ENCODE measurements at places on chromosomes 1 and 21. TPM values are rescaled to one million over a fixed set of nuclear protein-coding genes. Genes with fewer than 3 reads are reported as not detected.

GRCh38 chr1:42189931-42190853, 25.6 kb upstream of the GUCA2A start:
- peak; percentile 44 for DNase-seq

GRCh38 chr1:186568221-186568620, 107.3 kb upstream of the PDC start:
- DNase-seq = no peak

DNA sequence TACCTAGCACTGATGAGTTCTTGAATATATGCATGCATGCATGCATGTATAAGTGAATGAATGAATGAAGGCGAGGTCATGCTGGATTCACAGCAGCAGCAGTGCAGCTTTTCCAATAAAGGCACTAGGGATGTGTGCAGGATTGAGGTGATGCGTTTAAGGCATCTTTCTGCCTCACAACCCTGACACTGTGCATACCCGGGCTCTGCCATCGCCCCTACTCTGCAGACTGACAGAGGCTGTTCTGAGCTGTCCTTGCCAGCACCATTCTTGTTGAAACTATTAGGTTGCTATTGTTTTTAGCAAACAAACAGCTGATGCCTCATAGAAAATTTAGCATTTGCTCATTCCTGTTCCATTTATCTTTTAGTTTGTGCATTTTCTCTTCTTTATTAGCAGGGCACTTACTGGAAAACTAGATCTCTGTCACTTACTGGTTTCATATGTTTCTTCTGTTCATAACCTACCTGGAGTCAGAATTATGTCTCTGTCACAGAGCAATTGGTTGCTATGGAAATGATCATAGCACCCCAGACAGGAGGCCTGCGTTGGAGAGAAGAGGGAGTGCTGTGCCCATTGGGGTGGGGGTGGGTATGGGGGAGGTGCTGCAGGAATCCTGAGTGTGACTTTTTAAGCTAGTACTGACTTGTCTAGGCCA, 79.0 kb downstream of the CD58 start:
- no peak for DNase-seq

TACSTD2 gene
- not detected for total RNA-seq

DNA sequence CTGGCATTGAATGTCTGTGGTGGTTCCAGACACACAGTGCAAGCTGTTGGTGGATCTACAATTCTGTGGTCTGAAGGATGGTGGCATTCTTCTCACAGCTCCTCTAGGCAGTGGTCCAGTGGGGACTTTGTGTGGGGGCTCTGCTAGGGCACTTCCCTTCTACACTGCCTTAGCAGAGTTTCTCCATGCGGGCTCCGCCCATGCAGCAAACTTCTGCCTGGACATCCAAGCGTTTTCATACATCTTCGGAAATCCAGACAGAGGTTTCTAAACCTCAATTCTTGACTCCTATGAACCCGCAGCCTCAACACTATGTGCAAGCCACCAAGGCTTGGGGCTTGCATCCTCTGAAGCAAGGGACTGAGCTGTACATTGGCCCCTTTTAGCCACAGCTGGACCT, 43.0 kb downstream of the RGS18 start:
- DNase-seq = no peak

DNA sequence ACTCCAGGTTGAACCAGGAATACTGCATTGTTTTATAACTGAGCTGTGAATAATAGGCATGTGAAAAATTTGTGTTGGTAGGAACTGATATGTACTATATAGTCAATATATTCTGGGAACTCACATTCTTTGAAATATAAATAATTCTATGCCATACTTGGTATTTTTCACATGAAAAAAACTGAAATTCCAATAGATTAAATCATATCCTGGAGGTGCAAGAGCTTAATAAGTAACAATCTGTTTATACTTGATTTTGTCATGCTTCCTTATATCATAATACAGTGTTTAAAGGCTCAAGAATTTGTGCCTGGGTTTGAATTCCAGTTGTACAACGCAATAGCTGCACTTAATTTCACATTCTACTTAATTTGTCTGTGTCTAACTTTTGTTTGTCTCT, 387.0 kb downstream of the USP25 start:
- DNase-seq = no peak

DNA sequence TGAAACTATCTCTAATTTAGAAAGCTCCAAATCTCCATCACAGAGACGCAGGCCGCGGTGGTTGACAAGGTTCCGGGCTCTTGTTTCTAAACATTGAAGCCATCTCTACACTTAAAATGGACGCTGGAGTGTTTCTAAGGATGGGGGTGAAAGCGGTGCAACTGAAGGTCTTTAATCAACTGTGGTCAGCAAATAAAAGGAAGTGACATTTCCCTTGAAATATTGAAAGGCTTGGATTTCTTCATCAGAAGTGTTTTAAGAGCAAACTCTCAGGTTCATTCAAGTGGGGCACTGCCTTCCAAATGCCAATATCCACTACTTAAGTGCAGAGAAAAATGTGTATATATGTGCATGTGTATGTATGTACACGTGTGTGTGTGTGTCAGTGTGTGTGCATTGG, 117.3 kb downstream of the KAZN start:
- DNase-seq = no peak

- peak; percentile 33 for DNase-seq
These were observed 18.3 kb upstream of the KCNE1 start for GRCh38 chr21:34530261-34530660.

GRCh38 chr1:192545896-192546521, 29.6 kb upstream of the RGS1 start:
- DNase-seq = no peak

DNA sequence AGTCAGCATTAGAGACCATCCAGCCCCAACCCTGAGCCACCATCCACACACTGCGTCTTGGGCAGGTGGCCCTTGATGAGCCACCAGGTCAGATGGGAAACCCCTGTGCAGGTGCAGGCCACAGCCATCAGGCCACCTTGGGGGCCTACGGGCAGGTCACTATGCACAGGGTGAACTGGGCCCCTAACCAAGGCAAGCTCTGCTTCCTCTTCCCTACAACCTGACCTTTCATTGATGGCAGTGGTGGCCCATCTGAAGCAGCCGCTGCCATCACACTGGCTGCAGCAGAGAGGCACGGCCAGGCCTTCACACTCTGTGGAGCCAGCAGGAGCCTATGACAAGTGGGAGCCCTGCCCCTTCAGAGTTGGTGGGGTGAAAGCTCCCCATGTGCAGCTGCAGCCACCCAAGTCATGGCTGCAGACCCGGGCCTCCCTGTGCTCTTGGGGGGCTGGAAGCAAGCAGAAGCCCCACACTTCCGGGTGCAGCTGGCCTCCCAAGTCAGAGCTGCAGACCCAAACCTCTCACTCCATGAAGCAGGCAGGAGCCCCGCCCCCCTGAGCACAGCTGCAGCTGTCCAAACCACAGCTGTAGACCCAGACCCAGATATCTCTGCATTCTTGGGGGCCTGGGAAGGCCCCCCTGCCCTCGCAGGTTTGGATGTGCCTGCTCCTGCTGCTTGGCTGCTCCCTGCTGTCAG, 681.5 kb downstream of the MATN1 start:
- DNase-seq = no peak

DNA sequence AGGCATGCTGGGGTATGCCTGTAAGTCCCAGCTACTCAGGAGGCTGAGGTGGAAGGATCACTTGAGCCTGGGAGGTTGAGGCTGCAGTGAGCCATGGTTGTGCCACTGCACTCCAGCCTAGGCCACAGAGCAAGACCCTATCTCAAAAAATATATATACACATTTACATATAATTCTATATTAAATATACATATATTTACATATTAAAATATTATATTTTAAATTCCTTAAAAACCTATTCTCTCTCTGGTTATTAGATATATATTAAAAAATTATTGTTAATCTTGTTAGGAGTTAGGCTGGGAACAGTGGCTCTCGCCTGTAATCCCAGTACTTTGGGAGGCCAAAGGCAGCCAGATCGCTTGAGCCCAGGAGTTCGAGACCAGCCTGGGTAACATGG, 22.7 kb downstream of the GLMN start:
- no peak for DNase-seq

GRCh38 chr1:231046730-231047395, 6.8 kb upstream of the FAM89A start:
- no peak for DNase-seq

DNA sequence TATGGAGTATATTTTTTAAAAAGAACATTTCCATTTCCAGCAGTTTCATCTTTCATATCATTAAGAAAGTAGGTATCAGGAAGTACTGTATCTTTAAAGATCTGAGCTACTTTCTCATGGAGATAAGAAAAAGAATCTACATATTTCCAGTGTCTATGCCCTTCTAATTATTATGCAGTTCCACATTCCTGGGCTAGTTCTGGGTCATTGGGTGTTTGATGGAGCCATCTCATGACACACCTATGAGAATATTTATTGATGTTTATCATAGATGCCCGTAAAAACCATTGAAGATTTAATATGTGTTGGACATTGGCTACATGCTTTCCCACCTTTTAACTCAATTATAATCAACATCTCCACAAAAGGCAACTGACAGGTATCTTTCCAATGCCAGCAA, 21.0 kb downstream of the LCE4A start:
- DNase-seq = no peak

CFHR2 gene
- not detected for total RNA-seq

DNA sequence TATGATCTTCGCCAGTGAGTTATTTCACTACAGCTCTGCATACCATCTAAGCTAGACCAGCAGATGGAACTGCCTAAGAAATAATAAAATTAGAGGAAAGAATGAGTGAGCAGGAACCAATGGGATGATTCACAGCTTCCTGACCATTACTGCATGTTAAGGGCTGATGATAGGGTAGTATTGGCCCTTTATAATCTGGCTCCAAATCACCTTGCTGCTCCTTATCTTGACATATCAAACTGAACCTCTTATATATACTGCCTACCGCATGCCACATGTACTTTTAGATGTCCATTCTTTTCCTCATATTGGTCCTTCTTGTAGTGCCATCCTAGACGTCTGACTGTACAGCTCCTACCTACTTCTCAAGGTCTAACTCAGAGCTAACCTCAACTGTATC, 524.4 kb downstream of the DPYD start:
- no peak for DNase-seq

DEPDC1 gene
- total RNA-seq = 1.6 TPM

All from myocyte (in vitro differentiated cells).